NCI-H187 treated with DMSO at 0.1 percent for 48 hours (cell line): ENCODE measurements at places on chromosomes 2 and 18.

GRCh38 chr2:240623531-240624010 is 1.7 kb upstream of the GPR35 start:
- DNase-seq: no peak

DNA sequence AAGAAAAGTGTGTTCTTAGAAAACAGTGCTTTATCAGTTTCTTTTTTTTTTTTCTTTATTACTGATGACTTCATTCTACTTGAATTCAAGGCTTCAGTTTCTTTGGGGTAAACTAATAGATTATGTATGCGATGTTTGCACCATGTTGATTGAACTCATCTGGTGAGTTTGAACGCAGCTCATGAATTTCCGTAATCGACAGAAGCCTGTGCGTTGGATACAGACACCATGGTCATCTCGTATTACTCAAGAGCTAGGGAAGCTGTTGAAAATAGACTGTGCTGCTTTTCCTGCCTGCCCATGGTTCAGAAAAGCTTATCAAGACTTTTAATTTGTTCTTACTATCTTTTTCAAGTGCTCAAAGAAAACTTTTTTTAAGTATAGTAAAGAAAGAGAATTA is 185.5 kb upstream of the NRP2 start:
- no peak for DNase-seq

DNA sequence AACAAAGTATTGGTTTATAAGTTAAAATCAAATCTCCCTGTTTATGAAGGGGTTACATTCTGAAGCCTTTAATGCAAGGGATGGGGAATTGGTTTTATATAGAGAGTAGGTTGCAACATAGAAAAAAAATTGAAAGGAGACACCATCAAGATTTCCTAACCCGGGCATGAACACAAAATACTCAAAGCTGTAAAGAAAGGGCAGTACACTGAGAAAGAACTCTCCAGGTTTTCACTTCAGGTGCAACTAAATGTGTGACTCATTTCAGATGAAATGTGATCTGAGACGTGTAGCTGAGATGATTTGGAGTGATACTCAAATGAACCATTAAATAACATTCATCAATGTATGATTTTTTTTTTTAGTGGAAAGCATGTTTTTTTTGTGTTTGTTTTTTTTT is 43.6 kb downstream of the SANBR start:
- no peak for DNase-seq

DNA sequence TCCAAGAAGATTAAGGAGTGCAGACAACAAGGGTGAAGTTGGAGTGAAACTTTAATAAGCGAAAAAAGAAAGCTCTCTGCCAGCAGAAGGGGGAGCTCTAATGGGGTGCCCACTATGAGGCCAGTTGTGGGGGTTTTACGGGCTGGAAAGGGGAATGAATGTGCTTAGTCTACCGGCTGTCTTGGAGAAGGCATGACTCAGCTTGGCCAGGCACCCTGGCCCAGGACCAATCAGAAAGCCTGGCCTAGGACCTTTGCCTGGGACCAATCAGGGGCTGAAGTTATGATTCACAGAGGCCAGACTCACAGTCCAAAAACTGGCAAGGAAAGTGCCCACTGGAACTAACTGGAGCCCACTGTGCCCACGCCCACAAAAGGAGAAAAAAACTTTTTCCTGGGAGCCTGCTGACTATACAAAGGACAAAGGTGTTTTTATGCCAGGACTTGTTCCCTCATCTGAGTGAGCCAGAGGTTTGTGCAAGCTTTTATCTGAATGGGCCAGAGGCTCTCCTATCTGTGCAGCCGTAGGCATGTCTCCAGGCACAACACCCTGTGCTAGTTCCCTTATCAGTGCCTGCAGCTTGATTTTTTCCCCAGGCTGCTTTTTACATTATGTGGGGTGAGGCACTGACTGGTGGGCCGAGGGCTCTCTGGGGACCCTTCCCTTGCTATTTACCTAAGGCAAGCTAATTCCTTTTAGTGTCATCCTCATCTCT is 18.6 kb downstream of the CMPK2 start:
- DNase-seq: no peak

- no peak for DNase-seq
These were observed 603.3 kb downstream of the TDRD15 start for GRCh38 chr2:21727101-21727500.

- no peak for DNase-seq
These were observed 69.2 kb upstream of the VWC2L start for GRCh38 chr2:214341646-214342045.

- DNase-seq: no peak
These were observed 754.7 kb downstream of the BCL11A start for GRCh38 chr2:59798687-59799232.
